ENCODE measurements at places on chromosomes 6 and 20.

DNA sequence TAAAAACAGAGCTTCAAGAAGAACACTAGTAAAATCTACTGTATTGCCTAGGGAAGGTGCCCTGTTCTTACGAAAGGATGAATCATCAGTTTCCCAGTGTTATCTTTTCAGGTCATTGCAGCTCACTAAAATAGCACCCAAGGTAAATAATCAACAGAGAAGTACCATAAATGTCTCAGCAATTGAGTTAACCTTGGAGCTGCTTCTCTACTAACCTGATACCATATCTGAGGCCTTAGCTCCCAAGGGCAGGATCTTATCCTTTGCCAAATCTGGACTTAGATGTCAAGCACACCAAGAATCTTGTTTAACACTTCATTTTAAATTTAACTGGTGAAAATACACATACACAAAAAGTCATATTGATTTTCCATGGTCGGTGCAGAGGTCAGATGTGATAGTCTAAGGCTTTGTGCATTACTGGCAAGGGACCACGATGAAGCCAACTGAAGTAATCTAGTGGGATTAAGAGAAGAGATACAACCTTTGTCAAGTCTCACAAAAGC is 81.5 kb downstream of the EDN1 start:
- no peak for DNase-seq

DNA sequence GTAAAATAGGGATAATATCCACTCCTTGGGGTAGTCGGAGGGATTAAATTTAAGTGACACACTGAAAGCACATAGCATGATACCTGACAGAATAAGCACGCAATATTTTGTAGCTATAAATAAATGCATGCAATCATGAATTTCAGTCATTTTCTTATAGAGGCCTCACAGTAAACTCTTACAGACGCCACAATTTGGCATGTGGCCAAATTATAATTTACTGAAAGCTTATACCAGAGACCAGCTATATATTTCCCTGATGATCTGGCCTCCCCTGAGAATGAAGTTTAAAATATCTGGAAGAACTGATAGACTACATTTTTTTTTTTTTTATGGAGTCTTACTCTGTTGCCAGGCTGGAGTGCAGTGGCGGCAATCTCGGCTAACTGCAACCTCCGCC is 40.9 kb downstream of the QRSL1 start:
- DNase-seq, result no peak

DNA sequence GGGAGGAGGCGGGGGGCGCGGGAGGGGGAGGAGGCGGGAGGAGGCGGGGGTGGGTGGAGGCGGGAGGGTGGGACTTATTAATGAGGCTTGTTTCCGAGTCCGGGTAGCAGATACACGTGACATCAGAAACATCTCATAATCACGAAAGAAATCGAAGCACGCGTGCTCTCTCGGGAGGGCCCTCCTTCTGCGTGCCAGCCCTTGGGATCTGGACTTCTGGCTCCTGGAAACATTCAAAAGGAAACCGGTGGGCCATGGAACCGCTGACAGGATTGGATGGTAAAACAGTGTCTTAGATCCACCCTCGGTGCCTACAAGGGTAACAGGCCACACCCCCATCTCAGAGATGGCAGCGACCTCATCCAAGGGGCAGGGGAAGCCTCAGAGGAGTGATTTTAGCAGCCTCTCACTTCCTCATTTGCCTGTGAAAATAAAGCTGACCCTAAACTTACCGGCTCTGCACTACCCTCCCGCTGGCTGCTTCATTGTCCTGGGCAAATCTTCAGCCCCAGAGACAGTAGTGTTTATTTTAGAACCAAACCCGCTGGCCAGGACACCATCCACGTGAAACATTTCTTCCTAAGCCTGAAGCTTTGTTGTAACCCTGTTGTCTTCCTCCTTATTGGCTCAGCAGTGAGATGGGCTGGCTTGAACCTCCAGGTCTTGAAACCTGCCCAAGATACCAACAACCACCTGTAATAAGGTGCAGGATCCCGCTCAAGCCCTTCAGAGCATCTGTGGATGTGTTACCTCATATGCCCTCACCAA is 97.5 kb downstream of the PSMG4 start:
- peak; percentile 44 for DNase-seq

- DNase-seq, result no peak
These were observed 59.4 kb upstream of the BACH2 start for GRCh38 chr6:90356012-90356421.

GRCh38 chr6:36033935-36034334 is 6.3 kb downstream of the MAPK14 start:
- no peak for DNase-seq

DNA sequence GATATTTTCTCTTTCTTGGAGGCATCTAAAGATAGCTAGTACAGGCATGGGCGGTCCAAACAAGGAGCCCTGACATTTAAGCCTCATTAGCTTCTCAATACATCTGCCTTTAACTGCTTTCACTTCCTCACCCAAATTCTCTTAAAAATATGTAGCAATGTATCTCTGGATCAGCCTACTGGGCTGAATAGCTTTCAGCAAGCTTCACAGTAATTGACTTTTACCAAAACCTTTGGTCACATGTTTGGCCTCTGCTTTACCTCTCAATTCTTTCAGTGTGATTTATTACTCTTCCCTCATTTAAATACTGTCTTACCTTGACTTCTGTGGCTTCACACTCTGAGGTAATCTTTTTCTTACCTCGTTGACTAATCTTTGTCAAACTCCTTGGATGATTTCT is 1618.1 kb downstream of the GRIK2 start:
- DNase-seq, result no peak

GRCh38 chr6:87483929-87484328 is 11.2 kb downstream of the SLC35A1 start:
- no peak for DNase-seq

- no peak for DNase-seq
These were observed 16.9 kb downstream of the USP49 start for GRCh38 chr6:41878246-41878645.

- no peak for DNase-seq
These were observed 117.1 kb upstream of the EEF1E1 start for GRCh38 chr6:8219352-8219943.

DNA sequence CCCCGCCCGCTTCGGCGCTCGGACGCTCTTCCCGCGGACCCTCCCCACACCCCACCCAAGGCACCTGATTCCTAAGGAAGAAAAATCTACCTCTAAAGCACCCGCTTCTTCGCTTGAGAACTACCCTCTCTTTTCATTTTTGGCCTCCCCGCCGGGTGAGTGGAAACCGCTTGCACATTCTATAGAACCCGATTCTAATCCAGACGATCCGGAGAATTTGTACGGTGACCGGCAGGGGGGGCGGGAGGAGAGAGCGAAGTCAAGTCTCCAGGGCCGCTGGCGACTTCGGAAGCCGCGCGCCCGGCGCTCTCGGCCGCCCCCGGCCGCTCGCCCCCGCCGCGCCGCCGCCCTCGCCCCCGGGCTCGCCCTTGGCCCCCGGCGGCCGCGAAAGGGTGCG is at the start of gene RBM24:
RBM24 (plus strand) TSS at position 262 of the 397 bp plus-strand sequence. CDS start 221 bp downstream, outside the sequence.
- DNase-seq, result no peak

- DNase-seq, result no peak
These were observed 69.8 kb upstream of the SNX9 start for GRCh38 chr6:157753291-157753690.

- no peak for DNase-seq
These were observed 4.5 kb downstream of the CCDC170 start for GRCh38 chr6:151498327-151498726.

DNA sequence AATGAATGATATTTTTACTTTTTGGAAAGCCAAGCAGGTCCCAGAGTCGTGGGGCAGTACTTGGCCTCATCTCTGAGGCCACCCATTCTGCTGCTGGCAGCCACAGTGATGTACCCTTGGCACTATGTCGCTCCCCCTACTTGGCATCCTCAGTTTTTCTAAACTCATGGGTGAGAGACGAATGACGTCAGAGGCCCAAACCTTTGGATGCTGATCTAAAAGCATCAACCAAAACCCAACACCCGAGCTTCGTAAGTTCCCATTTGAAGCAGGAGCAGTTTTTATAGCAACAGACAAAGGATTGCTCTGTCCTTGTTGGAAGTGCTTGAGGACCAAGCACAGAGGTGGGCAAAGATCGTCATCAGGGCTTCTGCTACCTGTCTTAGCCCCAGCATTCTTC is 212.9 kb downstream of the PAX1 start:
- DNase-seq, result no peak

DNA sequence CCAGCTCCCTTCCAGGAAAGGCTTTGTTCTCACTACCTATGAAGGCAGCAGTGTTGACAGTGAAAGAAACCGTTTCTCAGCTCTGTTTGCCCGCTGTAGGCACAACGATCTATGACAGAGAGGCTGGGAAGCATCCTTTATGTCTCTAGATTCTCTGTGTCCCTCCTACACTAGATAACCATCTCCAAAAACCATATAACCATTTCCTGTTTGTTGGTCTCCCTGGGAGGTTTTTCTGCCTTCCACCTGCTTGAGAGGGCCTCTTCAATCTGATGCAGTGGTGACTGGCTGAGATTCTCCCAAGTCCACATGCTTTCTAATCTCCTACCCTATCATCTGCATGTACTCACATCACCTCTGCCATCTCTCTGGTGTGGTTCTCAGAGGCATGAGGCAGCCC is 32.0 kb upstream of the TMEM217 start:
- no peak for DNase-seq

DNA sequence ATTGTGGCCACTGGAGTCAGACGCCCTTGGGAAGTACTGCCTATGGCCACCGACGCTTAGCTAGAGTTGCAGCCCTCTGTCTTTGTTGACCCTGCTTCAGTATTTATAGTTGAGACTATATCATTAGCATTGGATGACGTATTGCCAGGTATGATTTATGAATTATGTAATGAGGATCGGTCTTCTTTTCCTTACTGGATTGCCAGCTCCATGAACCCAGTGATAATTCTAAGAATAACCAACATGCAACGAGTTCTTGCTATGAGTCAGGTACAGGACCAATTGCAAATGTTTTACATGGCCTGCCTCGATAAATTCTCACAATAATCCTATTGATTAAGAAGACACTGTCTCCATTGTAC is 63.5 kb downstream of the CLIC5 start:
- DNase-seq, result no peak

- DNase-seq, result no peak
These were observed 73.7 kb upstream of the HIVEP1 start for GRCh38 chr6:11938285-11938890.

DNA sequence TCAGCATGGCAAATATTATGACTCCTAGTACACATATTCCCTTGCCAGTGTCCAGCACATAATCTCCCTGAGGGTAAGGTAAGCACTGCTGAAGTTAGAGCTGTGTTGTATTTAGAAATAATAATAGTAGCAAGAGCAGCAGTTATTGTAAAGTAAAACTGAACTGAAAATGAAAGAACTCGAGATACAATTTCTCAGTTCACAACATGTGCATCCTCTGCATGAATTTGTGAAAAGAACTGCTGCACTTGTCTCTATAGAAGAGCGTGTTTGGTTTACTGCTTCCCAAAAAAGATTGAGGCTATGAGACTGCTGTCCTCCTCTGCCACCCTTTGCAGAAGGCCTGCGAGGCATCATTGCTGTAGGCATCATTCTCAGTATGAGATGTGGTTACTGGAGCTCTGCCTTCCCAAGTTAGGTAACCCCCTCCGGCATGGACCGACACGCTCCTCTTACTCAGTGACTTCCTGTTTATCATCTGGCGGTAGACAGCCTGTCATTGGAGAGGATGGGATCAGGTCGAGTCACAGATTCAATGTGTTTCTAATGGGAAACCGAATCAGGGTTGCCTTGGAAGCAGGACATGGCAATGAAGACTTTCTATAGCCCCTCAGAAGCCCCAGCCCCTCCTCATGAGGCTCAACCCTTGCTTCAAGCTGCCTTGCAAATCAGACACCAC is 48.1 kb downstream of the SLC24A3 start:
- no peak for DNase-seq

- DNase-seq, result no peak
These were observed 227.5 kb upstream of the MYLIP start for GRCh38 chr6:15901141-15902115.

DNA sequence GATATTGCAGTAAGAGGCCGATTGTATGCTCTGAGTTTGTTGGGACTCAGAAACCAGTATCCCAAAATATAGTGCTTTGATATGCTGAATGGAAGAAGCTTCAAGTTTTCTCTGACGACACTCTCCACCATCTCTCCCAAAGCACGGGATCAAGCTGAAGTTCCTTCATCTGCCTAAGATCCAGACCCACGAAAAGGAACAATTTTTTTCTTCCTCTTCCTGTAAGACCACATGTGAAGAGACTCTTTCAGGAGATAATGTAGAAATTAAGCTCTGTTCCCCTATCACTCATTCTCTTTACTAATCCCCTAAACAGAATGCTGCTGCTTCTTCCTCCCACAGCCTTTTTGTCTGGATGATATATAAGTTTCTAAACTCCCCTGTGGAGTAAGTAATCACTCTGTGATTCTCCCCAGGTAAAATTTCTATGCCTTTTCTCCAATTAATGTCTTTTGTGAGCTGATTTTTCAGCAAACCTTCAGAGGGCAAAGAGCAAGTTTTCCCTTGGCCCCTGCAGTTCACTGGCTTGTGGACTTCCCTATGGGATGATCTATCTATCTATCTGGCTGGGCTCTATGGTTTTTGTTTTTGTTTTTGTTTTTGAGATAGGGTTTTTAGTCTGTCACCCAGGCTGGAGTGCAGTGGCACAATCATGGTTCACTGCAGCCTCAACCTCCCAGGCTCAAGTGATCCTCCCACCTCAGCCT is 13.5 kb upstream of the PNRC1 start:
- no peak for DNase-seq

DNA sequence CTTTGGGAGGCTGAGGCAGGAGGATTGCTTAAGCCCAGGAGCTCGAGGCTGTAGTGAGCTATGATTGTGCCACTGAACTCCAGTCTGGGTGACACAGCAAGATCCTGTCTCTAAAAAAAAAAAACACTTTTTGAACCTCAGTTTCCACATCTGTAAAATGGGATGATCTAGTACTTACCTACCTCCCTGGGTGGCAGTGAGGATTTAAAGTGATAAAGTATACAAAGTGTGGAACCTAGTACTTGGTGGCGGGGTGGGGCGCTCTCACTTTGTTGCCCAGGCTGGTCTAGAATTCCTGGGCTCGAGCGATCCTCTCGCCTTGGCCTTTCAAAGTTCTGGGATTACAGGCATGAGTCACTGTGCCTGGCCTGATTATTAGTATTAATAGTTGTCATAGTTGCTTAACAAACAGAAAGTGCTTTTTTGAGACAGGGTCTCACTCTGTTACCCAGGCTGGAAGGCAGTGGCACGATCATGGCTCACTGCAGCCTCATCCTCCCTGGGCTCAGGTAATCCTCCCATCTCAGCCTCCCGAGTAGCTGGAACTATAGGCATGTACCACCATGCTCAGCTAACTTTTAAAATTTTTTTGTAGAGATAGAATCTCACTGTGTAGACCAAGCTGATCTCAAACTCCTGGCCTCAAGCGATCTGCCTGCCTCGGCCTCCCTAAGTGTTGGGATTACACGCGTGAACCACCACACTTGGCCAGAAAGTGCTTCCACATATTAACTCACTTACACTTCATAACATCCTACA is 7.0 kb upstream of the PLTP start:
- DNase-seq, result no peak

DNA sequence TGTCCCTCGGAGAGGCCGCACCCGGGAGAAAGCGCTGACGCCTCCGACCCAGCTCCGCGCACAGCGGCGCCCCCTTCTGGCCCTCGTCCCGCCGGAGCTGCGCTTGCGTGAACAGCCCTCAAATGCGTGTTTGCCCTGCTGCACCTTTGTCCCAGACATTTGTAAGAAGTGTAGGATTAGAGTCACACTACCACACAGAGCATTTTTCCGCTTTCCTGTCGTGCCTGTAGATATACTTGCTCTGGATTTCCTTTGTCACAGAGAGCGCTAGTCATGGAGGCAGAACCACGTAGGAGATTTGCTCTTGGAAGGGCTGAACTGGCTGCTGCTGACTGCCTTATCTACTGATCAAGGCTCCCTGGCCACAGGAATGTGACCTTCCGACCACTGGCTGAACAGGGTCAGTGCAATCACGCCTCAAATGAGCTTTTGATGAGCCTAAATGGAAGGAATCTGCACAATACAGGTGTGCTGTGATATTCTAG is 62.3 kb downstream of the PAX1 start:
- DNase-seq, result no peak
